ENCODE measurements at places on chromosomes 2 and 18.

DNA sequence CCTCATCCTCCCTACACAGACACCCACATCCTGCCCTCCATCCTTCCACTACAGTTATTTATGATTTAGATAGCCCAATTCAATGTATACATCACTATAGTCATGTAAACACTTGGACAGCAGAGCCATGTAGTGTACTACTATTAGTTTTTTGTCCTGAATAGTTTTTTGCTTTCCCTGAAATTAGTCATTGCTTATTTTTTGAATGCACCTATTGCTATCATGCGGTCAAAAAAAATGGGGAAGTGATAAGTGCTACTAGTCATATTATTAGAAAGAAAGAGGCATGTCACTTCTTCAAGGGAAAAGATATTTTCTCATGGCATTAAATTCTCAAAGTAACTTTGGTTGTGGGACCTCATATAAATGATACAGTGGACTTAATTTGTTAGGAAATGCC, 6.8 kb upstream of the GREB1 start:
- no peak for DNase-seq
- peaks cover 12% of the 10 kb centered on the region for H3K36me3 ChIP-seq
- no peaks in the 10 kb centered on the region for H3K27me3 ChIP-seq

- peaks cover 9% of the 10 kb centered on the region for H3K36me3 ChIP-seq
- H3K4me1 ChIP-seq: peaks cover 64% of the 10 kb centered on the region
- peak overlapping the region; percentile 89 for H3K27ac ChIP-seq
- no peak for DNase-seq
- H3K27me3 ChIP-seq: no peaks in the 10 kb centered on the region
Measured at GRCh38 chr2:234977228-234977679, 25.4 kb downstream of the SH3BP4 start.

- H3K36me3 ChIP-seq: peaks cover 5% of the 10 kb centered on the region
- DNase-seq: no peak
- H3K27me3 ChIP-seq: no peaks in the 10 kb centered on the region
- H3K4me1 ChIP-seq: no peaks in the 10 kb centered on the region
- H3K4me3 ChIP-seq: no peak overlapping the region
- H3K27ac ChIP-seq: no peak overlapping the region
Measured at GRCh38 chr2:206069417-206069816, 16.6 kb downstream of the INO80D start.

DNA sequence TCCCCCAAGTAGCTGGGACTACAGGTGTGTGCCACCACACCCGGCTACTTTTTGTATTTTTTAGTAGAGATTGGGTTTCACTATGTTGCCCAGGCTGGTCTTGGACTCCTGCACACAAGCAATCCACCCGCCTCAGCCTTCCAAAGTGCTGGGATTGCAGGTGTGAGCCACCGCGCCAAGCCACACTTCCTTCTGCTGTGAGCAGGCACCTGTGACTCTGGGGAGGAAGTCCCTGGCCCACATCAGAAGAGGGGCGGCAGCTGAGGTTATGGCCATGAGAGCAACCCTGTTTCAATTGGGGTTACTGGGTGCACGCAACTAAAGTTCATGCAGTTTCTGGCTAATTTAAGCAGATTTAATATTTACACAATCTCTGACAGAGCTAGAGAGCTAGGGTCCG, 91.0 kb downstream of the PLB1 start:
- H3K27ac ChIP-seq: no peak overlapping the region
- H3K4me3 ChIP-seq: no peak overlapping the region
- no peaks in the 10 kb centered on the region for H3K4me1 ChIP-seq
- DNase-seq: no peak
- H3K36me3 ChIP-seq: no peaks in the 10 kb centered on the region

Measured in progenitor cell of endocrine pancreas (in vitro differentiated cells).